Ovary (tissue), 10 donors: ENCODE measurements at places on chromosomes 2 and 18.

GRCh38 chr2:85986121-85986520 lies 97.3 kb upstream of the ST3GAL5 start:
- H3K4me3 ChIP-seq = no peak overlapping the region
- no peaks in the 10 kb centered on the region for H3K27me3 ChIP-seq
- no peak overlapping the region for H3K27ac ChIP-seq
- no peak for DNase-seq
- no peaks in the 10 kb centered on the region for H3K36me3 ChIP-seq

GRCh38 chr2:224669449-224669848 lies 46.7 kb downstream of the CCDC195 start:
- H3K27ac ChIP-seq = no peak overlapping the region
- H3K36me3 ChIP-seq = no peaks in the 10 kb centered on the region
- no peak overlapping the region for H3K4me3 ChIP-seq
- no peaks in the 10 kb centered on the region for H3K27me3 ChIP-seq
- no peak for DNase-seq
- H3K4me1 ChIP-seq = no peaks in the 10 kb centered on the region

DNA sequence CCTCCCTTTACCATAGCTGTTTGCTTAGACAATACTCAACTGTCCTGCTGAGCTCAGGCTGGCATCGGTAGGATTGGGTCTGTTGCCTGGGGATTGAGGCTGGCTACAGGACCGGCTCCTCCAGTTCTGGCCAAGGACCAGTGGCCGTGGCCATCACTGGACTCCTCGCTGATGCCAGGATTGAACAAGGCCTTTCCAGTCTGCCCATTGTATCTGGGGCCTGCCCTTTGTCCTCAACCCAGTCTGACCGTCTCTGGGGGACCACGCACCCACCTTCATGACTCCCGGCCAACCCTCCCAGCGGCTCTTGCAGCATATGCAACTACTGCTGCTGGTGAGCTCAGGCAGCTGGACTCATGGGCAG lies 28.7 kb downstream of the SH2D6 start:
- no peaks in the 10 kb centered on the region for H3K36me3 ChIP-seq
- no peak overlapping the region for H3K4me3 ChIP-seq
- H3K27ac ChIP-seq = no peak overlapping the region
- peaks cover 16% of the 10 kb centered on the region for H3K4me1 ChIP-seq

DNA sequence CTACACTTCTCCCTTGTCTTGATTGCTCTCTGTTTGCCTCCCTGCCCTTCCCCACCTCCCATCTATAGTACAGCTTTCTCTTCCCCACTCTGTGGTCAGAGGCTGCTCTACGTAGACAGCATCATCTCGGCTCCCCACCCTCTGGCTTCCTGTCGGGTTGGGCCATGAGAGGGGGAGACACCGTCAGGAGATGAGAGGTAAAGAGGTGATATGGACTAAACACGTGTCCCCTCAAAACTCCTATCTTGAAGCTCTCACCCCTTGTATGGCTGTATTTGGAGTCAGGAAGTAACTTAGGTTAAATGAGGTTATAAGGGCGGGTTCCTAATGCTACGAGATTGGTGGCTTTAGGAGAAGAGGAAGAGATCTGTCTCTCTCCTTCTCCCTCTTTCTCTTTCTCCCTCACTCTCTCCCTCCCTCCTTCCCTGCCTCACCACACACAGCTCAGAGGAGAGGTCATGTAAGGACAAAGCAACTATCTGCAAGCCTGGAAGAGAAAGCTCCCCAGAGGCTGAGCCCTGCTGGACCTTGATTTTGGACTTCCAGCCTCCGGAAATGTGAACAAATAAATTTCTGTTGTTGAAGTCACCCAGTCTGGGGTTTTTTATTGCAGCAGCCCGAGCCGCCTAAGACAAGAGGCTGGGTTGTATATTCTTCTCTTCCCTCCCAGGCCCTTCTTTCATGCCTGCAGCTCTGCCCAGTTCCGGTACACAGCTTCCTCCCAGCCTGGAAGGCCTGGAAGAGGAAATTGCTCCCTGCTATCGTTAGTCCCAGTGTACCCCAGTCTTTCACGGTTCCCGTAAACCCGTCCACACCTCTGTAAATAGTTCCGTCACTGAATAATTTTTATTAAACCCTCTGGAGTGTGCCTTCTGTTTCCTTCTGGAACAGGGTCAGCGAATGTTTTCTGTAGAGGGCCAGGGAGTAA lies 138.0 kb downstream of the AKAIN1 start:
- H3K27ac ChIP-seq = no peak overlapping the region
- no peaks in the 10 kb centered on the region for H3K27me3 ChIP-seq
- no peaks in the 10 kb centered on the region for H3K36me3 ChIP-seq
- H3K4me1 ChIP-seq = no peaks in the 10 kb centered on the region

DNA sequence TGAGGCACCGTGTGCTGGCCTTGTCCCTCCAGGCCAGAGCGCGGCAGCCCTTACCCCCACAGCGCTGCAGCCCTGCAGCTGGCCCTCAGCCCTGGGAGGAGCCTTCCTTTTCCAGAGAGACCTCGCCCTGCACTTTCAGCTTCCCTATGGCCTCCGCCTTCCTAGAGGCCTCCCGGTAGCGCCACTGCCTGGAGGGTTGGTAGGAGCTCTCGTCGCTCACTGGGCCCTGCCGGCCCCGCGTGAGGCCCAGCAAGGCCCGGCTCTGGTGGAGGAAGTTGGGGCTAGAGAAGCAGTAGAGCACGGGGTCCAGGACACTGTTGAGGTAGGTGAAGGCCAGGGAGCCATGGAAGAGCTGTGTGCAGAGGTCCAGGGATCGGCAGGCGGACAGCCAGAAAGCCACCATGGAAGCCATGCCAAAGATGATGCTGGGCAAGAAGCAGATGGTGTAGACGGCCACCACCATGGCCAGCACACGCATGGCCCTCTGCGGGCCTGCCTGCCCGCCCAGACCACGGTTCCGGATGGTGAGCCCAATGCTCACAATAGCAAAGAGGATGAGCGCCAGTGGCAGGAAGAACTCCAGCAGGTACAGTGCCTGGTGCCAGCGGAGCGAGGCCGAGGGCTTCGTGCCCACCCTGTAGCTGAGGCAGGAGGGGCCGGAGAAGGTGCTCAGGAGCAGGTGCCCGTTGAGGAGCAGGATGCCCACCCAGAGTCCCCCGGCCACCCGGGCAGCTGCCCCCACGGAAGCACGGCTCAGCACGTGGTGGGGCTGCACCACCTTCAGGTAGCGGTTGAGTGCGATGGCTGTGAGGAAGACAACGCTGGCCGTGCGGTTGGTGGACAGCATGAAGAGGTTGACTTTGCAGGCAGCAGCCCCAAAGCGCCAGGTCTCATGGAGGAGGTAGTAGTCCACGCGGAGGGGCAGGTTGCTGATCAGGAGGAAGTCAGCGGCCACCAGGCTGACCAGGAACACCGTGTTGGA lies 821 bp downstream of the OXER1 start:
- no peaks in the 10 kb centered on the region for H3K27me3 ChIP-seq
- DNase-seq = no peak
- no peaks in the 10 kb centered on the region for H3K36me3 ChIP-seq
- H3K4me1 ChIP-seq = no peaks in the 10 kb centered on the region
- no peak overlapping the region for H3K27ac ChIP-seq

DNA sequence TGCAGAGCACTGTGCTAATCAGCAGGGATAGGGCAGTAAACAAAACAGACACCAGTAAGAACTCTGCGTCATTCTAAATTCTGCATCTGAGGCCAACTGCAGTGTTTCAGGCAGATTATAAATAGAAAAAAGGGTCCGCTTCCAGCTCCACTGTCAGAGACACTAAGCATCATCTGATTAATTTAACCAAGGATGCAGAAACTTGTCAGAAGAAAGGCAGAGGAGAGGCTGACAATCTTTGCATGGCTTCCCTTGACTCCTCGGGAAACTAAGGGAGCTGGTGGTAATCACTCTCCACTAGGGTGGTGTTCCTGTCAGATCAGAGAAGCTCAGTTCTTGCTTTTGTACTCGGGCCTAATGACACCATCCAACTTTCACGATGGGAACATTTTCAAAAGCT lies 123.5 kb downstream of the DNAH6 start:
- H3K27me3 ChIP-seq = no peaks in the 10 kb centered on the region
- H3K27ac ChIP-seq = no peak overlapping the region
- H3K36me3 ChIP-seq = no peaks in the 10 kb centered on the region
- H3K4me1 ChIP-seq = no peaks in the 10 kb centered on the region
- no peak for DNase-seq
- no peak overlapping the region for H3K4me3 ChIP-seq

DNA sequence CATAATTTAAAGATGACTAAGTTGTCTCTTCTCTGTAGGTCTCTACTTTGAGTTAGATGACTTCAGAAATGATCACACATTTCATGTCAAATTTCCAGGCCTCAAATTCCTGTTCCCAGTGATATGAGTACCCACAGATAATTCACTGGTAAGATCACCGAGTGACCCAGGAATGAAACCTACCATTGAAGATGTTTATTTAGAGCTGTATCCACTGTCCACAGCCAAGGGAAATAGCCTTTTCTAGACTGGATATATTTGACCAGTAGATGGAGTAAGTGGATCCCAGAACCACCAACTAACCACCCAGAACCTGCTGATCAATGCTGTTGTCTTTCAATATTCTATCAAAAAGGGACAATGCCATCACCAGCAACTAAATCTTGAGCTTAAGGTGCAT lies 238.8 kb downstream of the SLC8A1 start:
- no peaks in the 10 kb centered on the region for H3K27me3 ChIP-seq
- no peaks in the 10 kb centered on the region for H3K4me1 ChIP-seq
- H3K4me3 ChIP-seq = no peak overlapping the region
- no peaks in the 10 kb centered on the region for H3K36me3 ChIP-seq
- no peak overlapping the region for H3K27ac ChIP-seq
- DNase-seq = no peak

- no peaks in the 10 kb centered on the region for H3K27me3 ChIP-seq
- no peaks in the 10 kb centered on the region for H3K36me3 ChIP-seq
- no peak overlapping the region for H3K4me3 ChIP-seq
These were observed 844.9 kb downstream of the CPS1 start for GRCh38 chr2:211401328-211401727.

- no peaks in the 10 kb centered on the region for H3K27me3 ChIP-seq
- no peak overlapping the region for H3K4me3 ChIP-seq
- H3K36me3 ChIP-seq = no peaks in the 10 kb centered on the region
- H3K27ac ChIP-seq = no peak overlapping the region
These were observed 21.8 kb downstream of the ATG4B start for GRCh38 chr2:241659150-241659739.

DNA sequence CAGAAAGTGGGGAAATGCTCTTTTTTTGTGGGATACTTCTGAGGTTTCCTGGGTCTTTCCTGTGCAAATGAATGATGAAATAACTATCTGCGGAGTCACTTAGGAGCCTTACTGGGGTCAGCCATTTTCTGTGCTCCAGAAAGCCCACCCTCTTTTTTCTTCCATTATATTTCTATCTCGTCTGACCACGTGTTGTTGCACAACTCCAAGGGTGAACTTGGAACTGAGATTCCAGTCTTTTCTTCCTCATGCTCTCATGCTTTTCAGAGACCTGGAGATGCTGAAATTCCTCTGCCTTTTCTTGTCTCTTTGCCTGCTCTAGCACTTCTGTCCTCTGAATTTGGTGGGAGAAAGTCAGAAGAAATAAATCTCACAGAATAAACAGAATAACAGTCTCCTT lies 4.8 kb upstream of the SCYGR5 start:
- no peak for DNase-seq
- H3K4me1 ChIP-seq = no peaks in the 10 kb centered on the region
- no peaks in the 10 kb centered on the region for H3K36me3 ChIP-seq
- H3K4me3 ChIP-seq = no peak overlapping the region
- no peaks in the 10 kb centered on the region for H3K27me3 ChIP-seq
- H3K27ac ChIP-seq = no peak overlapping the region

GRCh38 chr2:153005071-153005730 lies 286.8 kb downstream of the ARL6IP6 start:
- DNase-seq = no peak
- H3K27me3 ChIP-seq = peaks cover 2% of the 10 kb centered on the region
- no peak overlapping the region for H3K4me3 ChIP-seq
- no peak overlapping the region for H3K27ac ChIP-seq
- H3K4me1 ChIP-seq = no peaks in the 10 kb centered on the region

DNA sequence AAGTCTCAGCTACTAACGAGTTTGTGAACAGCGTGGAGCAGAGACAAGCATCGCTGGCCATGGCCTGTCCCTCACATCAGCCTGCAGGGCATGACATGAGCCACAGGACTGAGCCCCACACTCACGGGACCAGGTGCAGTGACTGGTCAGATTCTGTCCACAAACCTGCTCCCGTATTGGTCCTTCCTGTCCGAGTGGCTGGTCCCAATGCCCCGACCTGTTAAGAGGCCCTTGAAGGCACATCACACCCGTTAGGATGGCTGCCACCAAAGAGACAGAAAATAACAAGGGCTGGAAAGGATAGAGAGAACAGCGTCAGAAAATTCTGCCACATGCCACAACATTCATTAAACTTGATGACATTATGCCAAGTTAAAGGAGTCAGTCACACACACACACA lies 403.2 kb upstream of the MYT1L start:
- no peaks in the 10 kb centered on the region for H3K27me3 ChIP-seq
- H3K36me3 ChIP-seq = no peaks in the 10 kb centered on the region
- H3K4me1 ChIP-seq = peaks cover under 1% of the 10 kb centered on the region
- no peak for DNase-seq

- DNase-seq = no peak
- H3K4me3 ChIP-seq = no peak overlapping the region
- H3K27me3 ChIP-seq = no peaks in the 10 kb centered on the region
- H3K27ac ChIP-seq = no peak overlapping the region
These were observed 151.1 kb downstream of the GALNT1 start for GRCh38 chr18:35732636-35733035.

- no peak overlapping the region for H3K27ac ChIP-seq
- H3K27me3 ChIP-seq = no peaks in the 10 kb centered on the region
- no peaks in the 10 kb centered on the region for H3K4me1 ChIP-seq
- H3K4me3 ChIP-seq = no peak overlapping the region
- H3K36me3 ChIP-seq = no peaks in the 10 kb centered on the region
- no peak for DNase-seq
These were observed 508.3 kb downstream of the TSN start for GRCh38 chr2:122263746-122264145.

DNA sequence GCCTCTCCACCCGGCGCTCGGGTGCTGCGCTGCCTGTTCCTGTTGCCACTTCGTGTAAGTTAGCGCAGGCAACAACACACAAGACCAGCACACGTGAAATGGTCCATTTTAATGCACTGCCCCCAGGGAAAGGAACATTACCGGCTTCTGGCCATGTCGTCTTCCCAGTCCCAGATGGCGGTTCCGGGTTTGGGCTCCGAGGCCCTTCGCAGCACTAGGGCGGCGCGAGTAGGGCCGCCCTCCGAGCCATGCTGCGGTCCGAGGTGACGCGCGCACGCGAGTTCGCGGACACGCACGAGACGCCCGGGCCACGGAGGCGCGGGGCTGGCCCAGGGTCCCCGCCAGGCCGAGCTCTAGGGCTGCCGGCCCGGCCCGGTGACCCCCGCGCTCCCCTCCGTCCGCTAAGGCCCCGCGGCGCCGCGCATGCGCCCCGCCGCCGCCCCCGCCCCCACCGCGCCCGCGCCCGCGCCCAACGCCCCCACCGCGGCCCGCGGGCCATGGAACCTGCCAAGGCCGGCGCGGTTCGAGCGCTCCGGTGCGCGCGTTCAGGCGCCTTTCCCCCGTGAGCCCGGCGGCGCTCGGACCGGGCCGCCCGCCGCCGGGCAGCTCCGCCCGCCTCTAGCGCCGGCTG lies 367 bp upstream of the ZNF236 start:
- peak overlapping the region; percentile 90 for H3K27ac ChIP-seq
- H3K36me3 ChIP-seq = no peaks in the 10 kb centered on the region
- no peaks in the 10 kb centered on the region for H3K27me3 ChIP-seq
